Activated CD4-positive, alpha-beta T cell treated with anti-CD3 and anti-CD28 coated beads, Interleukin-2, amount 50 U/mL, for 24 hours (primary cell): ENCODE measurements at places on chromosomes 4 and X.

DNA sequence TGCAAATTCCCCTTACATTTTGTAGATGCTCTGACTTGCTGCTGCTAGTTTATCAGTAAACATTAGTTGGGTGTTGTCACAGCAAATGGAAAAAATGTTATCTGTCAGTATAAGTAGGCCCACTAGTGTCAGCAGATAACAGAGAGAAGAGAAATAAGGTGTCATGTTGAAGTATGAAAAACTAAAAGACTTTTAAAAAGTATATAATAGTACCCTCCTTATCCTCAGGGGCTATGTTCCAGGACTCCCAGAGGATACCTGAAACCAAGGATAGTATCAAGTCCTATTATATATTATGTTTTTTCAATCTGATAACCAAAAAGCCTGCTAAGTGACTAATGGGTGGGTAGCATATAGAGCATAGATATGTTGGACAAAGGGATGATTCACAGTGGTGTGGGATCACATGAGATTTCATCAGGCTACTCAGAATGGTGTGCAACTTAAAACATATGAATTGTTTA, 11.6 kb upstream of the BMP2K start:
- DNase-seq: no peak

GRCh38 chrX:108696690-108697089, 39.7 kb downstream of the IRS4 start:
- DNase-seq: no peak

DNA sequence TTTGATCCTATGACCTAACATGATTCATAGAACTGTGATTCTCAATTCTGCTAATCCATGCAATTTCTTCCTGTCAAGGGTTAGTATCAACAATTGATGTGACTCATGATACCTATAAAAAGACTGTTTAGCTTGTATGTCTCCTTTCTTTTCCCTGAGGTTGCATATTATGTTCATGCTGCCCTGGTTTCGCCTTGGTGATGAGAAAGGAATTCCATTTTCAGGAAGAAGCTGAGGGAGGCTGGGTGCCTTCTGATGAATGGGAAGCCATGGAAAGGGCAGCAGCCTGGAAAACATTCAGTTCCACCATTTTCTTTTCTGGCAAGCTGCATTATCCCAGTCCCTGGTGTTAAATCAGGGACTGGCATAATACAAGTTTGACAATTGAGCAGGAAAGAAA, 976.5 kb downstream of the RPA4 start:
- no peak for DNase-seq

DNA sequence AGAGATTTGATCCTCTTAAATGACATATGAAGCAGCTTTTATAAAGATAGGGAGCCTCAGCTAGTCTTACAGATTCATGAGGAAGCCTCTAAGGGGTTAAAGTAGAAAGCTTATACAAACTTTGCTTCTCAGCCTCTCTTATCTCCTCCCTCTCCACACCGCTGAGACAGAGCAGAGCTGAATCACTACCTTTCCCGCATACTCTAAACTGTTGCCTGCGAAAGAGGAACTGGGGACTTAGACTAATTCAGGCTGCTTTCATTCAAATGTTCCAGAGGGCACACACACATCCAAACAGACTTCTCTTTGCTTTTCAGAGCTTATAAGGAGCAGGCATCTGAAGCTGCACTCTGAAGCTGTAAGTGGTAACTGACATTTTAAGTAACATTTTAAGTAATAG, at the start of gene SERTM2:
TSS of gene SERTM2 (plus strand) at position 169 of the 400 bp plus-strand sequence. CDS start 7,213 bp downstream, outside the sequence.
- DNase-seq: no peak

- DNase-seq: no peak
Measured at GRCh38 chr4:7214359-7214758, 22.0 kb downstream of the SORCS2 start.

DNA sequence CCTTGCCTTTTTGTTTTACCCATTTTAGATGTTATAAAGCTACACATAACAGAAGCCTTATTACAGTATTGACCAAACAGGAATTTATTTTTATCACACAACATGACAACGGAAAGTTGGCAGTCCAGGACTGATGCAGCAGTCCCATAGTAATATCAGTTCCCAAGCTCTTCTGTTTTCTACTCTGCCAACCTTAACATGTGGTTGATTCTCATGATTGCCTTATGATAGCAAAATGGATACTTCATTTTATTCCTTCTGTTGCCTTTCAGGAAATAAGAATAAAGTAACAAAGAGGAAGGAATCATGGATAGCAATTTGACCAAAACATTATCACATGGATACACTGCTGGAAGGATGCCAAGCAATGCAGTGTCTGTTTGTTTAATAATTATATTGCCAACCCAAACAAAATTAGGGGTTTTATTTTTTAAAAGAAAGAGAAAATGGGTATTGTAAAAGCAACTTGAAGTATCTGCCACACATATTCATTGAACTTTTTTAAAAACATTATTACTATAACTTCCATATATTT, 275.7 kb downstream of the STPG2 start:
- no peak for DNase-seq

DNA sequence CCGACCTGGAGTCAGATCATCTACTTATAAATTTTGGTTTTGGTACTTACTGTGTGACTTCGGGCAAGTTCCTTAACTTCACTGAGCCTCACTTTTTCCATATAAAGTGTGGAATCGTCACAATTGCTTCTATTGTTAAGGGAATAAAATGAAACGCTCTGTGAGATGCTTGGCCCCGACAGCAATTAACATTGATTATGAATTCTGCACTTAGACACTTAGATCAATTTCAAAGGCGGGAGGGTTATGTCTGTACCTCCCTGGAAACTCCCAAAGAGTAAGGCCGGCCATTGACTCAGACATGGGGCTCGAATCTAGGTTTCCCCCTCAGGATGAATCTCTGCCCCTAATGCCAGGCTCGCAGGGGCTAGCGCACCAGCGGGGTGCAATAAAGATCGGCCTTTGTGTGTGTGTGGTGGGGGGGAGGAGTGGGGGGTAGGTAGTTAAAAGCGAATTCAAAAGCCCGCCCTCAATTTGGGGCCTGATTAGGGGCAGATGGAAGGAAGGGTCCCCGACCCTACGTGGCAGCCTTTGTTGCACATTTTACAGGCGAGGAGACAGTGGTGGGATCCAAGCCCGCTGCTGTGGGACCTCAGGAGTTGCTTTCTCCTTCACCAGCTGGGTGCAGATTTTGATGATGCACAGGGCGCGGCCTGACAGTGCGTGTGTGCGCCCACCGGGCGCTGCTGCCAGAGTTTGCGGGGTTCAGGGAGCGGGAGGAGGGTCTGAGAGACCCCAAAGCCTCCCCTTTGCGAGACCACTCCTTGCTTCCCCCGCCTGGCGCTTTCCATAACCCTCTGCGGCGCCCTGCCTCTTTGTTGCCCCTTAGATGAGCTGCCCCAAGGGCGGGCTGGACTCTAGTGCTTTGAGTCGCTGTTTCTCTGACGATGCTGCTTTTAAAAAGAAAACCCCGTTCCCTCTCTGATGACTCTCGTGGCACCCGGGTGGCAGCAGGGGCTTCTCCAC, 9.6 kb downstream of the MSX1 start:
- DNase-seq: no peak

DNA sequence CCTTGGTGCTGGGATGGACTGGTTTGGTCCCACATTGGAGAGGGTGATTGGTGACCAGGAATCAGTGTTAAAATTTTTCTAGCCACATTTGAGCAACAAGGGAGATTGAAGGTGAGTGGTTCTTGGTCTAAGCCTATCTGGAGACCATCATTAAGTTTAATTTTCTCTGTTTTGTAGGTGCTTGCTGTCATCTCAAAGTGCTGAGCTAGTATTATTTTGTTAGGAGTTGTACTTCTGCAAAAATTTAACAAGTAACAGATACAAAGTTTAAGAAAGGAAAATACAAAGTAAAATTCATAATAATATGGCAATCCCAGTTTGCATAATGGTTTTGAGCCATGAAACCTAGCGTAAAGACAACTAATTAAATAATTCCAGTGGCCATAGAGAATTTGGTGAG, 66.5 kb downstream of the RAP1GDS1 start:
- DNase-seq: no peak

DNA sequence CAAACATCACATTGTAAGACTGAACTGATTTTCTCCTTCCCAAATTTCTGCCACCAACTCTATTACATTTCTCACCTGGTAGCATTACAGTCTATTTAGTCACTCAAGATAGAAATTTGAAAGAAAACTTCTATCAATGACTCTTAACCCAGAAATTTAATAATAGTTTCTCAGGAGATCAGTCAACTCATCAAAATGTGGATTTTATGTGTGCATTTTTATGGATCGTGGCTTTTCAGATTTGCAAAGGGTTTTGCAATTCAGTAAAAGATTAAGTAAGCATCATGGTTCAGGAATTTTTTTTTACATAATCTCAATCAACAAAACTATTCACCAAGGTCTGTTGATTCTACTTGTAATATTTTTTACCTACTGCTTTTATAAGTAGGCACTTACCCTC, 111.1 kb downstream of the CFAP299 start:
- DNase-seq: no peak

- DNase-seq: no peak
Measured at GRCh38 chr4:46442963-46443362, 53.0 kb upstream of the GABRA2 start.

GRCh38 chr4:54277691-54278090, 48.6 kb downstream of the PDGFRA start:
- no peak for DNase-seq
